ENCODE measurements at places on chromosomes 16 and 17. TPM values are rescaled to one million over a fixed set of nuclear protein-coding genes. Genes with fewer than 3 reads are reported as not detected.

The MSLN gene
- total RNA-seq: 42.6 TPM

The COL1A1 gene
- total RNA-seq: 142 TPM

The GPRC5B gene
- 15.4 TPM for total RNA-seq

The HELZ gene
- total RNA-seq: 68.9 TPM

The TMED6 gene
- 0.77 TPM for total RNA-seq

The SLC7A6OS gene
- 16.8 TPM for total RNA-seq

The RAB26 gene
- 0.80 TPM for total RNA-seq

The STAC2 gene
- 0.30 TPM for total RNA-seq

DNA sequence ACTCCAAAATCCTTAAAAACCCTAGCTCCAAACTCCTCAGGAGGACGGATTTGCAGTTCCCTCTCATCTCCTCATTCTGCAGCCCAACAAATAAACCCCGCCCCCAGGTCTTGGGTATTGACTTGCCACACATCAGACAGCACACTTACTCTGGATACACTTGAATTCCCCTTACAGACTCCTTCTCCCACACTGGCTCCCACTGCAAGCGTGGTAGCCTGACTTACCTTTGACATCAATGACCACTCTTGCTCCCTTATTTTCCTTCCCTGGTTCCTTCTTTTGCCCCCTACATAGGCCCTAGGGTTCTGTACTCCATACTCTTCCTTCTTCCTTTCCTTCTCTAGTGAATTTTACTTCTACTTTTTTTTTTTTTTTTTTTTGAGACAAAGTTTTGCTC, 7.5 kb downstream of the RFFL start:
- no peak for DNase-seq

DNA sequence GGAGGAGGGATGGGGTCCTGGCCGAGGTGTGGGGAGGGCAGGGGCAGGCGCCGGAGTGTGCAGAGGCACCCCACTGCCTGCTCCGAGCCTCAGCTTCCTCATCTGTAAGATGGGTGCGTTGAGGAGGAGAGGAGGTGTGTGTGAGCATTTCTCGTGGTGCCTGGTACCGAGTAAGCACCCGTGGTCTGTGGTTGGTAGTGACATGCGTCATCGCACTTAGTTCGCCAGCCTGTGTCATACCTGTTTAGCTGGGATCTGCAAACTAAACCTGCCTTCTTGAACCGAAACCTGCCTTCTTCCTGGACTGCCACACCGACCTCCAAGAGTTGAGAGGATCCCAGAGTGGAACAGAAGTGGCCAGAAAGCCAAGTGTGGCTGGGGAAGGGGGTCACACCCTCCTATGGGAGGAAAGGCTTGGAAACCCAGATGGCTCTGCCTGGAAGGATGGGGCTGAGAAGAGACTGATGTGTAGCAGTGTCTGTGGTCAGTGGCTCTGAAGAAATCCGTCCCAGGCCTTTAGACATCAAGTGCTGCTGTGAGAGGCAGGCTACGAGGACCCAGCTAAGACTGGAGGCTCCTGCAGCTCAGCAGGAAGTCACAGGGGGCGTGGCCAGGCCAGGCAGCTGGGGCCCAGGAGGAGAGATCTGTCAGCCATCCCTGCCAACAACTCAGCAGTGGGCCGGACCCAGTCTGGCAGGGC, 162.6 kb upstream of the PLCG2 start:
- DNase-seq: peak; percentile 79

DNA sequence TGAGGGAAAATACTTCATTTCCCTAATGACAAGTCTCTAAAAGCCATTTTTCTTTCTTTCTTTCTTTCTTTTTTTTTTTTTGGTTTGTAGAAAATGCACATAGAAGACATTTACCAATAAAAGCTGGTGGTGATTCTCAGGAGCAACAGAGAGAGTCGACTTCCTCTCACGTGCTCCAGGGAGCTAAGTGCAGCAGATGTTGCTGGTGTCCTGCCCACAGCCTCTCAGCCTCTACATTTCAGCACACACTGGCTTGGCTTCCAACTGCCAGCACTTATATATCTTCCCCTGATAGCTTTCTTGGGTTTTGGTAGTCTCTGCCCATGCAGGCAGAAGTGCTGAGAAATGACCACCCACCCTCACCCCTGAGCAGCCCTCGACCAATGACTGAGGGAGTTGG, 58.4 kb upstream of the MARCHF10 start:
- no peak for DNase-seq

- DNase-seq: no peak
Observed at GRCh38 chr17:82463391-82463790, 4.8 kb downstream of the NARF start.

GRCh38 chr17:71921796-71922195, 199.0 kb upstream of the SOX9 start:
- DNase-seq: no peak

- no peak for DNase-seq
Observed at GRCh38 chr17:28575126-28575795, 1.4 kb downstream of the ALDOC start.

- DNase-seq: no peak
Observed at GRCh38 chr16:11553371-11553770, 33.3 kb downstream of the LITAF start.

DNA sequence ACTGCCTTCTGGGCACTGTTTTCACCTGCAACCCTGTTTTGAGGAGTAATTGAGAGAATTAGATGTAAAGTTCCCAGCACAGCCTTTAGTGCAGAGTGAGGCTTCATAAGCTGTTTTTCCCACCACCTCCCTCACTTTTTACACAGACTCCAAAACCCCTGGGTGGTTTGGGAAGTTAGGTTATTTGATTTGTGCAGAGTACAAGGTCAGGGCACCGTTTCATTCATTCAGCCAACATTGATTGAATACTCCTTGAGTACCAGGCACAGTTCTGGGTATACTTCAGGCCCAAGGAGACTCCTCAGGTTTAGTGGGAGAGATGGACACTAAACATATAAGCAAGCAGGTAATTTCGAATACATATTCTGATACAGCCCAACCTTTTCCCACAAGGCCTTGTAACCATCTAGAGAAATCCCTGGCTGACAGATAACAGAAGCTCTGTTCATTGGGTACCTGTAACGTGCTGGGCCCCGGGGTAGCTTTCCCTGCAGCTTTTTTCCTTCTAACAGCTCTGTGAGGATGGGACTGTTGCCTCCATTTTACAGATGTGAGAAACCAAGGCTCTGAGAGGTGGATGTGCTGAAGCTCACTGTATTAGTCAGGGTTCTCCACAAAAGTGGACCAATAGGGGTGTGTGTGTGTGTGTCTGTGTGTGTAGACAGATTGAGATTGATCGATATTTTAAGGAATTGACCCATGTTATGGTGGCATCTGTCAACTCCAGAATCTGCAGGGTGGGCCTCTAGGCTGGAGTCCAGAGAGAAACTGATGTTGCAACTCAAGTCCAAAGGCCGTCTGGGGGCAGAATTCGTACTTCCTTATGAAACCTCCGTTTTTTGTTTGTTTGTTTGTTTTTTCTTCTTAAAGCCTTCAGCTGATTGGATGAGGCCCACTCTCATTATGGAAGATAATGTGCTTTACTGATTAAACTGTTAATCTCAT, 234.7 kb downstream of the SNX29 start:
- DNase-seq: no peak

- no peak for DNase-seq
Observed at GRCh38 chr17:53837131-53837530, 14.4 kb downstream of the KIF2B start.

DNA sequence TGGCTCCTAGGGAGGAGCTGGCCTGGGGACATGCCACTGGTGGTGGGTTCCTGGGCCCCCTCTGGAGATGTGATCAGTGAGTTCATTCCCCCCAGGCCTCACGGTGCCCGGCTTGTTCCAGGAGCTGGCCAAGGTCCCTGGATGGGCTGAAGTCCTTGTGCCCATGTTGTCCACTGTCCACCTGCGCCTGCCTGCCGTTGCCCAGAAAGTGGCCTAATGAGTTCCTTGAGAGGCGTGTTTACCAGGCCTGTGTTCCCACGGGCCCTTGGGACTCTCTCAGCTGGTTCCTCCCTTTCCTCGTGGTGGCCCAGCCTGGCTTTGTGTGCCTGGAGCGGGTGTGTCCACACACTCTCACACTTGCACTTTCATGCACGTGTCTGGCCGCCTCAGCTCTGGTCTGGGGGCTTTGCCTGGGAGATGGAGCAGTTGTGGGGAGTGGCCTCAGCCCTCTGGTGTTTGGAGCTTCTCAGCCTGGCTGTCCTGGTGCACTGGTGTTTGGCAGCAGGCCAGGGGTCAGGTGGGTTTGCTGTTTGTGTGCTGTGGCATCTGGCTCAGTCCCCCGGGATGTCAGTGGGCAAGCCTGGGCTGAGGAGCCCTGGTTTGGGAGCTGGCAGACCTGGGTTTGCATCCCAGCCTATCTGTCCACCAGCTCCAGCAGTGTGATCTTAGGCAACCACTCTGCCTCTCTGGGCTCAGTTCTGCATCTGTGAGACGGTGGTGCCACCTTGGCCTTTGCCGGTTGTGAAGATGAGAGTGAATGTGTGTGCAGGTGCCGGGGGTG, 18.0 kb downstream of the ADCY7 start:
- peak; percentile 82 for DNase-seq

DNA sequence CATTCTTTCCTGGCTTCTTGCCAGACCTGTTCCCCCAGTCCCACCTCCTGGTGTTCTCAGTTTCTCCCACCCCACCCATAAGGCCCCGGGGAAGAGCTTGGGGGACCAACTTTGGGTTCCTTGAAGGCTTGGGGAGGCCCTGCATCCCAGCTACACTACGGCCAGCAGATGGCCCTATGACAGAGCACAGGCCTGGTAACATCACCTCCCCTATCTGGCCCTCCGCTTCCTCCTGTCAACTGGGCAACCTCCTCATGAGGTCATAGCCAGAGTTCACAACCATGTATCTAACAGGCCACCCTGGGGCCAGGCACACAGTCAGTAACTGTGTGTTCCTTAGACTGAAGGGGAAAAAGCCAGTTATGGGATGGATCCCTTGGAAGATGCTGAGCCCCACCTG, 31.4 kb downstream of the MYO15A start:
- DNase-seq: no peak
